ENCODE measurements at places on chromosomes 2 and 18.

DNA sequence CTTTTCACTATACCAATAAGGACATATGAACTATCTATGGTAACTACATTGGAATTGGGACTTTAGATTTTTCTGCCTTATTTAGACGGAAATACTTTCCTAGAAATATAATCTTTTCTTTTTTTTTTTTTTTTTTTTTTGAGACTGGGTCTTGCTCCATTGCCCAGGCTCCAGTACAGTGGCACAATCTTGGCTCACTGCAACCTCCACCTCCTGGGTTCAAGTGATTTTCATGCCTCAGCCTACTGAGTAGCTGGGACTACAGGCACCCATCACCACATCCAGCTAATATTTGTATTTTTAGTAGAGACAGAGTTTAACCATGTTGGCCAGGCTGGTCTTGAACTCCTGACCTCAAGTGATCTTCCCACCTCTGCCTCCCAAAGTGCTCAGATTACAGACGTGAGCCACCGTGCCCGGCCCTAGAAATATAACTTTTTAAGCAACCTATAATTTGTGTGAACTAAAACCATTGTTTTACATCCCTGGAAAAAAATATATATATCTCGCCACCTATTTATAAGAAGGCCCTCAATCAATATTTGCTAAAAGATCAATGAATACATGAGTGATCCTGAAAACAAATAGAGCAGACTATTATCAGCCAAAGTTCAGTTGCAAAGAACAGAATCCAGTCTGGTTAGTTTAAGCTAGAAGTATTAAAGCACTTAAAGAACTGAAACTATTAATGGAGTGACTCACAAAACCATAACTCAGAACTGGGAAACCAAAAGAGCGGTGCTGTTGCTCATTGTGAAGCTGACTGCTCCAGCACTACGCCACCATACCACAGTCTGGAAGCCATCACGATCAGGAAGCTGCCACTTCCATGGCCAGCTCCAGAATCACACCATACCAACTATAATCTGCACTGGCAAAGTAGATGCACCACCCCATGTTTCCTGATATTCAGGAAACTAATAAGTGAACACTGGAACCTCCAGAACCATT is 8.4 kb upstream of the HNRNPLL start:
- DNase-seq = no peak

- no peak for DNase-seq
Measured at GRCh38 chr2:37625796-37626571, 45.5 kb downstream of the CDC42EP3 start.

- DNase-seq = no peak
Measured at GRCh38 chr2:102434655-102435381, 11.9 kb downstream of the IL18RAP start.

GRCh38 chr2:26892133-26892532 is 44.2 kb downstream of the DPYSL5 start:
- DNase-seq = no peak

GRCh38 chr2:183037074-183037552 is 1.1 kb downstream of the NCKAP1 start:
- peak; percentile 51 for DNase-seq

DNA sequence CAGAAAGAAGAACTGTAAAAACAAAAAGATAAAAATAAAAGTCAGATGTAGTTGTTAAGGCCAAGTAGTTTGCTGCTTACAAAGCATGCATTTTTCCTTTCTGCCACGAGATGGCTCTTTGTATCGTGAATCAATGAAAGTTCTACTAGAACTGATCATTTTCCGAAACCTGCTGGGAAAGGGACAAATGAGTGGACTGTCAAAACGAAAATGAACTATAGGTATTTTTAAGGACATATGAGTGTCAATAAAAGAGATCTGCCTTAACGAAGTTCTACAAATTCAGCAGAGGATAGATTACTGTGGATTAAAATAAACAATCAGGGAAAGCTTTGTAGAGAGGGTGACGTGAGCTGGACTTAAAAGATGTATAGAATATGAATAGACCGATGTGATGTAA is 15.0 kb upstream of the ELOA2 start:
- peak; percentile 50 for DNase-seq

DNA sequence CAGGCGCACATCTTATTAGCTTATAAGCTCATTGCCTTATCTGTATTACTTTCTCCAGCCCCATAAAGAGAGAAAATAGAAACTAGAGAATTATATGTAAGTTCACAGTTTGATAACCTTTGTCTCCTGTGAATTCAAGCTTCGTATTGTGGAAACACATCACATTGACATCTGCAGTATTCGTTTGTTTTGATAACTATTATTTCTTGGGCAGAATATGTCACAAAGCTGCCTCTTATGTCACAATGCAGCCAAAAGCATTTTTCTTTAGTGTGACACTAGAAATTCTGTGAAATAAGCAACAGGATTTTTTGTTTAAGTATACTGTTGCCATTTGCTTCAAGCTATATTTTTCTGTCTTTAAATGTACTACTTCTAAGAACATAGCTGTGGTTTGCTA is 221.5 kb downstream of the DOK6 start:
- no peak for DNase-seq

GRCh38 chr2:881204-881918 is 69.3 kb upstream of the SNTG2 start:
- DNase-seq = no peak

GRCh38 chr2:145723872-145724271 is 1204.0 kb upstream of the ZEB2 start:
- DNase-seq = no peak

DNA sequence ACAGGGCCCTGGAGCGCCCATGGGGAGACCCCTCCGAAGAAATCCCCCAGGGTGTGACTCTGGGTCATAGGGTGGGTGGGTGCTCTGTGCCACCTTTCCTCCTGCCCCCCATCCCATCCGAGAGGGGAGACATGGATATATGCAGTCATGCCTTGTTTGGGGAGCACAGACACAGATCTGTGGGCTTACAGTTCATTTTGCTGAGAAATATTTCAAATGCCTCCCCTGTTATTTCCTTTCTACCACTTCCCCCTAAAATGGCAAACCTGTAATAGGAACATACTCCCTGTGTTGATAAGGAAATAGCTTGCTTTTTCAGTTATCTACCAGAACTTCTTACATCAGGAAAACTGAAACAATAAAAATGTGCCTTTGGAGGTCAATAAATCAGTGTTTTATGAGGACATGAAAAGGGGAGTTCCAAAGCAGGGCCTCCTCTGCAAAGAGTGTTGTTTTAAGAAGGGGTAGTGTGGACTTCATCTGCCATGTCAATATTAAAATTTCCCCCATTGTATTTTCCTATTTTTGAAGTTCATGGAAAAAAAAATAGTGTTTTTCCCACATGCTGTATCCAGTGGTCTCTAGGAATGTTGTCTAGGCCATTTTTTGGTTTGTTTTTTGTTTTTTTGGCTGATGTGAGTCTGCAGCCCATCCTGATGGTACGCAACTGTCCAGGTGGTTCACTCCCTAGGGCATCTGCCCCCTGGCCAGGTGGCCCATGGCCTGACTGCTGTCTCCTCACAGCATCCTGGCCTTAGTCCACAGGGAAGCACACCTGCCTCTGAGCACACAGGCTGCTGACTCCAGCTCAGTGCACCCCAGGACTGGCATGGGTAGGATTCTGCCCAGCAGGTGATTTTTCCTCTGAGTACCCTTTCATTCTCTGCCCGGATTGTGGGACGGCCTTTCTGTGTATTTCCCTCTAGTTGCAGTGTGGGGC is 3.7 kb downstream of the TNFRSF11A start:
- DNase-seq = peak; percentile 21

DNA sequence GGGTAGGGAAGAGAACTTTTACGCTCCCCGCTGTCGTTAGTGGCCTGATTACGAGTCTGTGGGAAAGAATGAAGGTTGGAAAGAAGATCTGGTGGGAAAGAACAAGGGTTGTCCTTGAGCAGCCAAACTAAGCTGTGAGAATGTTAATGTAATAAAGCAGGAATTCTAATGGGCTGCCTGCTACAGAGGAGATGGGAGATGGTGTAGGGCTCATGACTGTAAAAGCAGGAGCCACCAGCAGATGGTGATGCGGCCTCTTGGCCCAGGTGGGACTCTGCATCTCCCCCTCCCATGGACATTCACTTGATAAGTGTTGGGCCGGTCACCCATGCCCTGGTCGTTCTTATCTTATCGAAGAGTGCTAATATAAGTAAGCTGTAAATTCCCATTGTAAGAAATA is 150.0 kb downstream of the NEDD4L start:
- DNase-seq = no peak
